ENCODE measurements at places on chromosomes 1 and 21.

DNA sequence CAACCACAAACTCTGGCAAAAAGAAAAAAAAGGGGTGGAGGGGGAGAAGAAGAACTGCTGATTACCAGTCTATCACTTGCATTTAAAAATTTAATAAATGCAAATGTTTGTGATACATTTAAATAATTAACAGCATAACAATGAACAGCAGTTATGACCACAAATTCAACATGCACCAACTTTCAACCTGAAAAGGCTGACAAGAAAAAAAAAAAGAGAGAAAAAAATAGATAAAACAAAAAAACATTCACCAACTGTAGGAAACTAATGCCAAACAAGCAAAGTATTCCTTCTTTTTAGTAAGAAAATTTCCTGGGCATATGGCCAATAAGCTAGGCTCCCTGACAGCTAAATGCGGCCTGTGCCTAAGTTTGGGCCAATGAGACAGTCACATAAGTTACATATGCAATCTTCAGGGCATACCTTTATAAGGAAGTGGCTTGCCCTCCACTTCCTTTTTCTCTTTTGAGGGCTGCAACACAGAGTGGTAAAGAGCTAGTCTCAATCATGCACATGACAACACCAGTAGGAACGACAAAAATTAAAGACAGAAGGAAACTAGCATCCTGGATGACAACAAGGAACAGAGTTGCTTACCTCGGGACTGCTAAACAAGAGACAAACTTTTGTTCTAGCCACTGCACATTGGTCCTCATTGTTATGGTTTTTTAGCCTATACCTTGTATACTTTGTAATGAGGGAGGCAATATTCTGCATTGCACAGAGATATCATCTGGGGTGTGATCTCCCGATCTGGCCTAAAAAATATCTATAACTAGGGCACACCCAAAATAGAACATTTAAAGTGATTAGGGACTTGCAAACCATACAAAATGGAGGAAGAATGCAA is 24.2 kb upstream of the PHTF1 start:
- DNase-seq: peak; percentile 75

- no peak for DNase-seq
These were observed 156.8 kb downstream of the CDC42BPA start for GRCh38 chr1:227161470-227161869.

- no peak for DNase-seq
These were observed 61.5 kb downstream of the GNG12 start for GRCh38 chr1:67771749-67772148.

DNA sequence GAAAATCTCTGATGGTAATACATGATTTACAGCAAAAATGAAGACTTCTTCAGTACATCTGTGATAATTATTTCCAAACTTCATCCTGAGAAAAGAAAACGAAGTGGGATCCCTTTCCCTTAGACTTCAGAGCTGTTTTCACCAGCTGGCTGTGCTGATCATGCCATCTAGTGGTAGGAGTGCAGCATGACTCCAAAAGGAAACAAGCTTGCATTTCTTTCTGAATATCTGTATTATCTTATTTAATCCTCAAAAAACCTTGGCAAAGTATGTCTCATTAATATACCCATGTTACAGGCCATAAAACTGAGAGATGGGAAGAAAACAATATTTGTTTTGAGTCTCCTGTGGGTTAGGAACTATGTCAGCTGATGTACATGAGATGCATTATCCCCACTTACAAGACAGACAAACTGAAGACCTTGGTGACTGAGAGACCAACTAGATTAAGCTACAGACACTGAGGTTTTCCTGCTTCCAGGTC is 9.8 kb upstream of the GJA8 start:
- peak; percentile 50 for DNase-seq
